ENCODE measurements at places on chromosomes 2 and 18. TPM values are rescaled to one million over a fixed set of nuclear protein-coding genes. Genes with fewer than 3 reads are reported as not detected.

The NPPC gene
- 0.40 TPM for total RNA-seq

The PJVK gene
- total RNA-seq: 3.3 TPM

The MYL1 gene
- total RNA-seq: not detected

The RNF25 gene
- total RNA-seq: 21.1 TPM

The PSMA8 gene
- not detected for total RNA-seq

The GPR45 gene
- not detected for total RNA-seq

The LIMS4 gene
- total RNA-seq: 1.1 TPM

The MYOM1 gene
- total RNA-seq: 0.99 TPM

The KANSL3 gene
- total RNA-seq: 21.4 TPM

The MYO3B gene
- total RNA-seq: 10.6 TPM

The POTEC gene
- total RNA-seq: not detected

The PTPN18 gene
- total RNA-seq: 9.2 TPM

The RAX gene
- total RNA-seq: not detected

The INO80D gene
- total RNA-seq: 7.5 TPM

The GPR75 gene
- total RNA-seq: 2.8 TPM

The HAAO gene
- total RNA-seq: 1.2 TPM

The KANSL1L gene
- total RNA-seq: 22.4 TPM

The IL1RL1 gene
- 4.3 TPM for total RNA-seq

The KCNS3 gene
- total RNA-seq: 70.9 TPM

The FBXO48 gene
- total RNA-seq: 0.17 TPM

The ZNF521 gene
- total RNA-seq: under 0.01 TPM

The IL18R1 gene
- 4.0 TPM for total RNA-seq

The IL36A gene
- total RNA-seq: not detected

The MRPL53 gene
- 15.2 TPM for total RNA-seq

The PLGLB1 gene
- total RNA-seq: 4.5 TPM

The KCNJ13 gene
- 0.20 TPM for total RNA-seq

The SCG2 gene
- total RNA-seq: 0.35 TPM

The XPO1 gene
- total RNA-seq: 229 TPM

The TTR gene
- not detected for total RNA-seq

The REG1A gene
- total RNA-seq: not detected

The NYAP2 gene
- not detected for total RNA-seq

The PDE11A gene
- 5.8 TPM for total RNA-seq

The ZNF514 gene
- total RNA-seq: 14.1 TPM

The NOSTRIN gene
- 6.6 TPM for total RNA-seq

The TMX3 gene
- 67.7 TPM for total RNA-seq

The LYG2 gene
- total RNA-seq: not detected

The ARHGAP15 gene
- not detected for total RNA-seq

The MERTK gene
- total RNA-seq: 5.7 TPM

The OTX1 gene
- total RNA-seq: 0.20 TPM

The C2orf66 gene
- not detected for total RNA-seq

The TLX2 gene
- total RNA-seq: not detected

The MC4R gene
- total RNA-seq: not detected

The MEP1B gene
- total RNA-seq: not detected

The RIT2 gene
- not detected for total RNA-seq

The CASP10 gene
- total RNA-seq: 10.6 TPM

The SP3 gene
- 90.9 TPM for total RNA-seq

The NEURL3 gene
- total RNA-seq: 31.1 TPM
